ENCODE measurements at places on chromosomes 3 and 15.

- no peak for DNase-seq
Observed at GRCh38 chr3:179681492-179682263, 28.8 kb downstream of the USP13 start.

DNA sequence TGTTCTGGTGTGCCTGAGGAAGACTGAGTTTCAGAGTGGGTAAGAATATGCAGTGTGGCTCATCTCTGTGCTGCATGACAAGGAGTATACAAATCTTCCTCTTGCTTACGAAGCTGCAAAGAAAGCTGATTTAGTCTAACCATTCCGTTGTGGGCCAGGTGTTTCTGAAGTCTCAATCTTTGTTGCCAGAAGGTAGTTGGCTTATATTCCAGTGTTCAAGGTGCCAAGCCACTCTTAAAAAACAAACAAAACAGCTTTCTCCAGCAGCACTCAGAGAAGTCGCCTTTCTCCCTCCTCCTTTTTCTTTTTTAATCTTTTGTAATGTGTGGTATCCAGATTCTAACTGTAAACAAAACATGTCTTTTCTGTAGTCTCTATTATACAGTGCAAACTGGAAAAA, 872.4 kb downstream of the NAALADL2 start:
- no peak for DNase-seq

- no peak for DNase-seq
Observed at GRCh38 chr3:180804916-180805315, 107.6 kb upstream of the FXR1 start.

GRCh38 chr3:58953288-58953687, 96.5 kb downstream of the CFAP20DC start:
- no peak for DNase-seq

DNA sequence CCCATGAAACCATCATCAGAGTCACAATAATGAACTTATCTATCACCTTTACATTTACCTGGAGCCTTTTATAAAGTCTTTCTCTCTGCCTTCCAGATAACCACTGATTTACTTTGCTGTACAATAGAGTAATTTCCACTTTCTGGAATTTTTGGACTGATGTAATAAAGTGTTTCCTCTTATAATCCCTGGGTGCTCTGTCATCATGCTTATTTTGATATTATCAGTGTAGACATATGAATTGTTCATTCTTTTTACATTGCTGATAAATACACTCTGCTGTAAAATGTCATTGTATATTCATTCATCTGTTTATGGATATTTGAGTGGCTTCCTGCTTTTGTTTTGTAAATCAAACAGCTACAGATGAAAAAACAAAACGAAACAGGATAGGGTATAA, 27.0 kb upstream of the IREB2 start:
- no peak for DNase-seq

DNA sequence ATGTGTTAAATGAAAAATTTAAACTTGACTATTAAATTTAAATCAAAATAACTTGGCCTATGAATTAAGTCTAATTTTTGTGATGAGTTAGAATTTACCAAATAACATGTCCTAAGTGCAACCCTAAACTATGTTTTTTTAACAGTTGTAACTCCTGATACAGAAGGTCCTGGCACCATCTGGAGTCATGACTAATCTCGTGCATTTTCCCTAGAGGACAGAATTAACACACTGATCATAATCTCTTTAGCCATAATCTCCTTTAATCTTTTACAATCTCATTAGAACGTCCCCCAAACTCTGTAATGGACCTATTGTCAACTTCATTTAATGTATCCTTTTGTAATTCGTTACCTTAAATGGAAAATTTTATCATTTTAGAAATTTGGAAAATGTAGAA, 100.6 kb downstream of the SUCNR1 start:
- no peak for DNase-seq

GRCh38 chr3:132311841-132312240, 5.4 kb upstream of the ACP3 start:
- no peak for DNase-seq

DNA sequence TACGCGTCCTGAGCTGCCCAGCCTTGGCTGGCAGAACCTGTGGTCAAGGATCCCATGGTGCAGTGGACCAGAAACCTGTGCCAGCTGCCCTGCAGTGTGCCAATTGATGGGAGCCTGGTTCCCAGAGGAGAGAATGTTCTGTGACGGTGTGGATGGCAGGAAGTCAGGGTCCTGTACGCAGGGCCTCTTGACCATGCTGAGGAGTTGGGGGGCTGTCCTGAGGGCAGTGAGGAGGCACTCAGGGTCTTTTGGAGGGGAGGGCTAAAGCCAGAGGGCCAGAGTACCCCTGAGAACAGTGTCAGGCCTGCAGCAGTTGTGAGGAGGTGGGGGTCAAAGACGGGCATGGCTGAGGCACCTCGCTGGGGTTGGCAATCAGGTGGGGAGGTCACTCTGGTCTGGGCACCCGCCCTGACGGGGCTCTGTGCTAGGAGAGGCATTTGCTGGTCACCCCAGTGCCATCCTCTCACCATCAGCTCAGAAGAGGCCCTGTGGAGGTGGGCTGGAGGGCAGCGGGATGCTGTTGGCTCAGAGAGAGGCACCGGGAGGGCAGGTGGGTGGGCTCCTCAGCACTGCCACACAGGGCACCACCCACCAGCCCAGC, 61.0 kb downstream of the SCN5A start:
- no peak for DNase-seq

DNA sequence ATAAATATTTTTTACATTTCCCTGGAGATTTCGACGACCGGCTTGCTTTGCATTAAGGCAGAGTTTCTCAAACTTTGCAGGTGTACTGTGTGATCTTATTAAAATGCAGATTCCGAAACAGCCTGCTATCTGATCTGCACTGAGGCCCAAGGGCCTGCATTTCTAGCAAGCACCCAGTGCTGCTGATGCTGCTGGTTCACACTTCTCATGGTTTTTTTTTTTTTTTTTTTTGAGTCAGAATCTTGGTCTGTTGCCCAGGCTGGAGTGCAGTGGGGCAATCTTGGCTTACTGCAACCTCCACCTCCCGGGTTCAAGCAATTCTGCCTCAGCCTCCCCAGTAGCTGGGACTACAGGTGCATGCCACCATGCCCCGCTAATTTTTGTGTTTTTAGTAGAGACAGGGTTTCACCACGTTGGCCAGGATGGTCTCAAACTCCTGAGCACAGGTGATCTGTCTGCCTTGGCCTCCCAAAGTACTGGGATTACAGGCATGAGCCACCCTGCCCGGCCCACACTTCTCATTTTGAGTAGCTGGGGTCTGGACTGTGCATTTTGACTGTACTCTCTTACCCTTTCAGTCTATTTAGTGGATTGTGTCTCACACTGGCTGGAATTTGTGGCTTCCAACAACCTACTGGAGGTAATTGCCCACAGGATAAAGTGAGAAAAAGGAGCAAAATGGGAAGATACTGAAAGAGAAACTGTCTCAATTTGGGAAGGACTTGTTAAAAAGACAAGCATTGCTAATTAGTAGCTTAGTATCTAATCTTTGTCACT, 94.1 kb downstream of the ITPR1 start:
- peak; percentile 18 for DNase-seq

DNA sequence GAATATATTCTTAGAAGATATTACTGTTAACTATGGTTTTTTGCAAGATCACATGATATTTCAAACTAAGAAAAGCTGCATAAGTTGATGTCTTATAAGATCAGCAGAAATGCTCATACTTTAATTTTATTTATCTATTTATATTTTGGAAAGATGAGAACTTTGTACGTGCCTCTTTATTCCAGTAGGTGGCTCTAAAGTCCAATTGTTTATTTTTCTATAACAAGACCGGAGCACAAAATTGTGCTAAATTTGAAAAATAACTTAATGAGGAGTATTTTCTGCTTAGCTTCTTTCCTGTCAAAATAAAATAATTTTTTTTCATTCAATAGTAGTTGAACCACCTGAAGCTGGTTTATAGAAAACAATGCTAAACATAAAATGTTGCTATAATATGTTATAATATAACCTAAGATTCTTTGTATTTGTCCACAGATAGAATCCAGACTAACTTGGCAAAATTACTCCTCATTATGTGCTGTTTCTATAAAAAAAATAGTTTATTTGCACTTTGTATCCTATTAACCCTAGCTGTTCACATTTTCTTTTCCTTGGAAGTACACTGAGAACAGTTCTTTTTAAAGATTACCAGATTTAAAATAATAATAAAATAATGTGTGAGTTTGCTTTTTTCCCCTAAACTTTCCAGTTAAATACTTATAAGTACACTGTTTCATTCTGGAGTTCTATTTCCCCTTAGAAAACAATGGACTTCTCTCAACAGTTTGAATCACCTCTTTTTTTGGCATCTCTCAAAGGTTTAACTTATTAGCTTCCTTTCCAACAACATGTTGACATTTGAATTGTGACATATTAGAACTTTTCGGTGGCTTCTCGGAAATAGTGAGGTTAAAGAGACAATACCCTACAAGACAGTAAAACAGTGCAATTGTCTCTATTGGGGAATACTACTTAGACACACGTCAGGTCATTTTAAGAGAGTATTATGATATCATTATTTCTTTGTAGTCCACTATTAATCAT, 530.0 kb downstream of the MECOM start:
- DNase-seq = no peak

- no peak for DNase-seq
Observed at GRCh38 chr15:33234020-33234461, 39.5 kb upstream of the FMN1 start.

- no peak for DNase-seq
Observed at GRCh38 chr15:98514034-98514622, 134.2 kb upstream of the IGF1R start.

DNA sequence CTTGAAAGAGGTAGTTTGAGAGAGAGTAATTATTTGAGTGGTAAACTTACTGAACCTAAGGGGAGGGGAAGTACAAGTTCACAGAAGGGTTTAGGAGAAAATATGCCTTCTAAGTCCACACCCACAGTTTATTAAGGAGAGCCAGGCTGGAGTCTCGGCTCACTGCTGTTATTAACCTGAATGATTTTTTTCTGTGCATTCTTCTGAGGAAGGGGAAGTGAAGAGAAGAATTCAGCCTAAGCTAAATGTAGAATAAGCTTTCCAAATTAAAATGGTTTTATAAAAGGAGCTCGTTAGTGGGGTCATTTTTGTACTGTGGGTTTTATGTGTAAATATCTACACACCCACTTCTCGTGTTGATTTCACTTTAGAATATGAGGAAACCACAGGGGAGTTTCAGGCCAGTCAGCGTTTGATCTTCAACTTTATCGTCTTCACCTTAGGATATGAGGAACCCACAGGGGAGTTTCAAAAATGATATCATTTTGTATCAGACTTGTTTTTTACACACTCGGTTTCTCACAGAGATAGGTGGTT, 1.5 kb downstream of the WHAMM start:
- peak; percentile 24 for DNase-seq

DNA sequence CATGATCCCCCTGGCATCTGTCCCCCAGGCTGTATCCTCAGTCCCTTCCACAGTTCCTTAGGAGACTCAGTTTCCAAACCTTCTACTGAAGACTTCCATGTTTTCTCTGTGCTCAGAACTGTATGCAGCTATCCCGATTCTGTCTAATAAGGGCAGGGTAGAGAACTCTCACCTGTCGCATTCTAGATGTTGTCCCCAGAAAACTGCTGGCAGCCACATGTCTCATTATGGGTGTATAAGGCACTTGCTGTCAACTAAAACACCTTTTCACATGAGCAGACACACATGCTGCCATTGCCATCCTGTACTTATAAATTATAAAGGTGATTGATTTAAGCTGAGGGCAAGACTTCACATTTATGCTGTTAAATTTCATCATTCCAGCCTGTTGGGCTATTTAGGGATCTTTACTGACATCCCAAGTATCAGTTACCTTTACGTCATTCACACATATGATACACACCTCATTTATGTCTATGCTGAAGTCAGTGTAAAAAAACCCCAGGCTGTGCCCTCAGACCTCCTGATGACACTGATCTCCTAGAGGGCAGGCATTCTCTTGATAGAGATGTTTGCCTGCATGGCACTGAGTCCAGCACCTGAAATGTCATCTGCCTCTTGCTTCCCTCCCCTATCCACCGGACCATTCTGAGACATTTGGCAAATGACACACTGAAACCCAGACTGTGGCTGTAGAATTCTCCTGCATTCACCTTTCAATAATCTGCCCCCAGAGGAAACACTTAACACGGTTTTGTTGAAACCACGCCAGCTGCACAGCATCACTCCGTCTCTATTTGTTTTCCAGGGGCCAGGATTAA, 35.8 kb downstream of the BTD start:
- peak; percentile 48 for DNase-seq

- no peak for DNase-seq
Observed at GRCh38 chr3:196013587-196014487, 68.1 kb downstream of the TFRC start.

DNA sequence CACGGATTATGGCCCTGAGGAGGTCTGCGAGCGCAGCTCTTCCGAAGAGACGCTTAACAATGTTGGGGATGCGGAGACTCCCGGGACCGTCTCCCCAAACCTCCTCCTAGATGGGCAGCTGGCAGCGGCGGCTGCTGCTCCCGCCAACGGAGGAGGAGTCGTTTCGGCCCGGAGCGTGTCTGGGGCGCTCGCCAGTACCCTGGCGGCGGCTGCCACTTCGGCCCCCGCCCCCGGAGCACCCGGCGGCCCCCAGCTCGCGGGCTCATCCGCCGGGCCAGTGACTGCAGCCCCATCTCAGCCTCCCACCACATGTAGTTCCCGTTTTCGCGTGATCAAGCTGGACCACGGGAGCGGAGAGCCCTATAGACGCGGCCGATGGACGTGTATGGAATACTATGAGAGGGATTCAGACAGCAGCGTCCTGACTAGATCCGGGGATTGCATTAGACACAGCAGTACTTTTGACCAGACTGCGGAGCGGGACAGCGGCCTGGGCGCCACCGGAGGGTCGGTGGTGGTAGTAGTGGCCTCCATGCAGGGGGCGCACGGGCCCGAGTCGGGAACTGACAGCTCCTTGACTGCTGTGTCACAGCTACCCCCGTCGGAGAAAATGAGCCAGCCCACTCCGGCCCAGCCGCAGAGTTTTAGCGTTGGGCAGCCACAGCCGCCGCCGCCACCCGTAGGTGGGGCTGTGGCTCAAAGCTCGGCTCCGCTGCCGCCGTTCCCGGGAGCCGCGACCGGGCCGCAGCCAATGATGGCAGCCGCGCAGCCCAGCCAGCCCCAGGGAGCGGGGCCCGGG, 1.6 kb downstream of the TSC22D2 start:
- DNase-seq = peak; percentile 78

- DNase-seq = no peak
Observed at GRCh38 chr3:16231983-16232382, 32.8 kb downstream of the DPH3 start.

DNA sequence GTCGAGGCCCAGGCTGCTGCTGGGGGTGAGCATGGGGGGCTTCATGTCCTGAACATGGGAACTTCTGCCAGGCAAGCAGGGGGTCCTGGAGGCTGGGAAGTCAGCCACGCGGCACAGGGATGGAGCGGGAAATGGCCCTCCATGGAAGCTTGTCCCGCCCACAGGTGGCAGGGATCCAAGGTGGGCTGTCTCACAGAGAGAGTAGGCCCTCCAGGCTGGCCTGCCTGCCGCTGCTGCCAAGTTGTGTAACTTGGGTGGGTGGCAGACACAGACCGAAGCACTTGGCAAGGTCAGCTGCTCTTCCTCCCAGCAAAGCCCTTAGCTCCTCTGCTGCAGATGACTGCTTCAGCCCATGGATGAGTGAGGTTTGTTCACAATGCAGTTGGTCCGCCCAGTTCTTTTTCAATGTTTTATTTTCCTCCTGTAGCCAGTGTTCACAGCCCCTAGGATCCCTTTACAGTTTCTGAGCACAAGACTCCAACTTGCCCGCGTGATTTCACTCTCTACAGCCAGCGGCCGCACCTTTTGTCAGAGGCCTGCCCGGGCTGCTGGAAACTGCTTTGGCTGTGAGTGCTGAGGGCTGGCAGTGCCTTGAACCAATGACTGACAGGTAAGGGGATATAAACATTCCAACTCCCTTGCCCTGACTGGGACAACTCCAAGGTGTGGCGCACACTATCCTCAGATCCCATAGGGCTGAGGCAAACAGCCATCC, 26.7 kb downstream of the HCN4 start:
- DNase-seq = no peak

- no peak for DNase-seq
Observed at GRCh38 chr3:32822609-32823498, 5.1 kb downstream of the TRIM71 start.
